ENCODE measurements at places on chromosomes 7 and 10. TPM values are rescaled to one million over a fixed set of nuclear protein-coding genes. Genes with fewer than 3 reads are reported as not detected.

TMEM270 gene
- not detected for total RNA-seq

COL28A1 gene
- total RNA-seq, result 0.28 TPM

H2BK1 gene
- not detected for total RNA-seq

OR6V1 gene
- total RNA-seq, result not detected

COMMD3 gene
- 31.1 TPM for total RNA-seq

OR6B1 gene
- not detected for total RNA-seq

NEUROG3 gene
- total RNA-seq, result 0.43 TPM

DHX32 gene
- 35.6 TPM for total RNA-seq

INMT gene
- total RNA-seq, result 0.34 TPM

SPDYE1 gene
- total RNA-seq, result not detected

TAS2R60 gene
- not detected for total RNA-seq

EPDR1 gene
- 4.1 TPM for total RNA-seq

FKBP6 gene
- not detected for total RNA-seq

GIMAP7 gene
- total RNA-seq, result not detected

ABLIM1 gene
- 35.8 TPM for total RNA-seq

MEOX2 gene
- 1.4 TPM for total RNA-seq

ZNF467 gene
- 1.9 TPM for total RNA-seq

ENKUR gene
- total RNA-seq, result 2.0 TPM

LIPJ gene
- total RNA-seq, result not detected

CACNB2 gene
- total RNA-seq, result 2.2 TPM

CLRN3 gene
- not detected for total RNA-seq

LMOD2 gene
- total RNA-seq, result not detected

CALML3 gene
- not detected for total RNA-seq

NEUROD6 gene
- total RNA-seq, result not detected

TSPAN13 gene
- 37.3 TPM for total RNA-seq

LIPF gene
- total RNA-seq, result not detected

GDF2 gene
- not detected for total RNA-seq

NEBL gene
- 8.4 TPM for total RNA-seq

TRIL gene
- total RNA-seq, result 61.5 TPM

CDH23 gene
- 2.0 TPM for total RNA-seq

DLG5 gene
- total RNA-seq, result 82.2 TPM

PILRA gene
- 2.7 TPM for total RNA-seq

GSTK1 gene
- total RNA-seq, result 51.0 TPM

MSMB gene
- total RNA-seq, result not detected

SEMA4G gene
- 9.1 TPM for total RNA-seq

SFXN2 gene
- total RNA-seq, result 36.6 TPM

MBL2 gene
- total RNA-seq, result not detected

PCGF5 gene
- 11.2 TPM for total RNA-seq

HK1 gene
- total RNA-seq, result 88.8 TPM

RASSF4 gene
- 16.4 TPM for total RNA-seq

ZNF117 gene
- total RNA-seq, result 27.7 TPM

PITRM1 gene
- total RNA-seq, result 46.6 TPM

OIT3 gene
- total RNA-seq, result 0.09 TPM
